ENCODE measurements at places on chromosomes 2 and 18. TPM values are rescaled to one million over a fixed set of nuclear protein-coding genes. Genes with fewer than 3 reads are reported as not detected.
A peak's percentile ranks its signal among the peaks of the same experiment; 100 is the strongest.

DNA sequence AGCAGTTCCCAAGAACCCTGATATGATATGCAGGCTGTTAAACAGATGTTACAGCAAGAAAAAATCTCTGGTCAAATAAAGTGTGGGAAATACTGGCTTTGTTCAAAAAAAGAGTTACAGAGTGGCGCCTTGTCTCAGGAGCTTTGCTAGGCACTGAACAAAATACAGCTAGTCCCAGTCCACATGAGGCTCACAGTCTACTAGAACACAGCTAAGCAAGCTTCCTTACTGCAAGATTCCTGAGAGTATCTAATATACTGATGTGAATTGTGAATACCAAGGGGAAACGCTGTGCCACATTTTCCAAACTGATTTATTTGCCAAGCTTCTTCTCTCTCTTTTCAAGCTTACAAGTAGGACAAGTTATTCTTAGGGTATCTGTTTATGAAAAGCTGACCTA, 188.8 kb upstream of the NABP1 start:
- no peak for DNase-seq

GRCh38 chr2:62114564-62114963, 81.4 kb upstream of the B3GNT2 start:
- no peak for DNase-seq

- no peak for DNase-seq
These were observed 67.1 kb upstream of the PXDN start for GRCh38 chr2:1811258-1811970.

- DNase-seq = peak; percentile 27
These were observed 140.5 kb downstream of the SRBD1 start for GRCh38 chr2:45470531-45470930.

- no peak for DNase-seq
These were observed 339.3 kb downstream of the HRH4 start for GRCh38 chr18:24799720-24800119.

DNA sequence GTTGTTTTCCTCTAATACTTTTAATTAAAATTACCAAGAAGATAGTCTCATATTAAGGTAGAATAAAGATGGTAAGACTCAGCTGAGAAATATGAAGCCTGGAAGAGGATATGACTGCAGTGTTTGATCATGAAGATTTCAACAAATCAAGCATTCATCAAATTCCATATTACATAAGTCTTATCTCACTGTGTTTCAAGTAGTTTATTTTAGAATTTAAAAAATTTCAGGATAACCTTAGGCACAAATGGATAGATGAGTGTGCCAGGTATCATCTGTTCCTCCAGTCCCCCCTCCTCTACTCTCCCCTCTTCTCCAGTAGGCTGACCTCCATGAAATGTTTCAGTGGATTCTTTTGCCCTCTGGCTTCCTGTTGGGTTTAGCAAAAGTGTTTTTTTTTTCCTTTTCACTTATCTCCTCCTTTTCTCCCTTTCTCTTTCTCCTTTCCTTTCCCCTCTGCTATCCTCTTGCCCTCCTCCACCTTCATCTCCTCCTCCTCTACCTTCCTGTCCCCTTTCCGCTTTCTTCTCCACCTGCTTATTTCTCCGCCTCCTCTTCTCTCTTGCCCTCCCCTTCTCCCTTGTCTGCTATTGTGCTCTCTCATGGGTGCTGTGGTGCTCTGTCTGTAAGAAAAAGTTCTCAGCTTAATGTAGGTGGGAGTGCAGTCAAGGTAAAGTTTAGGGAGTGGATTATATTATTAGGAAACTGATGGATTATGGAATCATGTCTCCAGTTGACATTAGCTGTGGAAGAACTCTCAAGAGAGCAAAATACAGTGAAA, 72.8 kb downstream of the ABI2 start:
- DNase-seq = peak; percentile 41

DNA sequence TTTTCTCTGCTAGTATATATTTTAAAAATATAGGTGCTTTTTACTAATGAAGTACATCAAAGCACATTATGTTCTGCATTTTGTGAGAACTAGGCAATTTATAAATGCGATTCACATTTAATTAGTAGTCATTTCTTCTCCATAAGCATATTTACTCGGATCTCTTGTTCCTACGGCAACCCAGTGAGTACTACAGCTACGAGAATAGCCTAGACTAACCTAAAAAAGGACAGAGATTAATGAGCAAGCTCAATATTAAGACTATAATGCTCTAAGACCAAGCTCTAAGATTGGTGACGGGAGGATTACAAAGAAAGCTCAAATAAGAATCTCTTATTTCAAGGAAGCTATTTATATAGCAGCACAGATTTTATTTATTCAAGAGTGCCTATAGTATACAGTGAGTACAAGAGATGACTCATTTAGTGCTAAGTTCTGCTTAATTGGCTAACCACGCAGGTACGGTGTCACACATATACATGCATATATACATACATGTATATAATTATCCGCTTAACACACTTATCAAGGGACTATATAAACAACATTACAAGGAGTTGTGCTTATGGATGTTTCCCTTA, 364.7 kb downstream of the GPD2 start:
- no peak for DNase-seq

GRCh38 chr2:157572725-157573124, 55.9 kb downstream of the ACVR1C start:
- DNase-seq = no peak

DNA sequence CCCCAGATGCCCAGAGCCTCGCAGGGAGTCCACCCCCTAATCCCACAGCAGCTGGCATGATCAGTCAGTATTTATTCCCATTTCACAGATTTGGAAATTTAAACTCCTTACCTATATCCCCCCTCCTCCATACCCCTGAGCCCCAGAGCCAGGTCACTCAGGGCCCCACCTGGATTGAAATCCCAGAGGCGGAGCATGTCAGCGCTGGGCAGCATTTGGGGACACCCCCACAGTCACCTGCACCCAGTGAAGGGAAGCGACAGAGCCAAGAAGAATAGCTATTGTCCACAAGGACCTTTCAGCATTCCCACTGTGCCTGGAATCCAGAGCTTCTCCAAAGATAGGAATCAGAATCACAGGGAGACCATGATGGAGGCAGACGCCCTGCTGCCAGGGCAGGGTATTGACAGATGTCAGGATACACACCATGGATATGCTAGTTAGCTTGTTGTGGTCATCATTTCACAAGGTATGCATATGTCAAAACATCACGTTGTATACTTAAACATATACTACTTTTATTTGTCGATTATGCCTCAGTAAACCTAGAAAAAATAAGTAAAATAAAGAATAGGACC, 968 bp upstream of the ASTL start:
- DNase-seq = no peak

- peak; percentile 95 for DNase-seq
These were observed 48.5 kb downstream of the SMAD7 start for GRCh38 chr18:48902023-48902855.

DNA sequence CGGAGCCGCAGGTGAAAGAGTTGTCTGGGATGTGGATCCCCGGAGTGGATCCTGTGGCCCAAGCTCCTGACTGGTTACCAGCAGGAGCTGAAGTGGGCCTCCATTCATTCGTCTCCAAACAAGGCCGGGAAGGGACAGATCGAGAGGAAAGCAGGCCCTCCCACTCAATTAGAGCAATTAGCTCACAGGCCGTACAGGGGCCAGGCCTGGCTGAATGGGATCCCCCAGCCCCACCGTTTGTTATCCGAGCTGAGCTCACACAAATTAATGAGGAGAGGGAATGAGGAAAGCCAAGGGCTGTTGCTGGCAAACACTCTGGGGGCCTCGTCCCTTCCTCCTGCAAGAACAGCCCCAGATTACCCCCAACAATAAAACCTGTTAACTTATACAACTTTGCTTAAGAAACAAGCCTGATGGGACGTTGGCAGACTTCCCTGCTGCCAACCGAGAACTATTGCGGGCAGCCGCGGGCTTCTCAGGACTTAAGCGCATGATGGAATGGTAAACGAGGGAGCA, 338.0 kb downstream of the BCL11A start:
- no peak for DNase-seq

DNA sequence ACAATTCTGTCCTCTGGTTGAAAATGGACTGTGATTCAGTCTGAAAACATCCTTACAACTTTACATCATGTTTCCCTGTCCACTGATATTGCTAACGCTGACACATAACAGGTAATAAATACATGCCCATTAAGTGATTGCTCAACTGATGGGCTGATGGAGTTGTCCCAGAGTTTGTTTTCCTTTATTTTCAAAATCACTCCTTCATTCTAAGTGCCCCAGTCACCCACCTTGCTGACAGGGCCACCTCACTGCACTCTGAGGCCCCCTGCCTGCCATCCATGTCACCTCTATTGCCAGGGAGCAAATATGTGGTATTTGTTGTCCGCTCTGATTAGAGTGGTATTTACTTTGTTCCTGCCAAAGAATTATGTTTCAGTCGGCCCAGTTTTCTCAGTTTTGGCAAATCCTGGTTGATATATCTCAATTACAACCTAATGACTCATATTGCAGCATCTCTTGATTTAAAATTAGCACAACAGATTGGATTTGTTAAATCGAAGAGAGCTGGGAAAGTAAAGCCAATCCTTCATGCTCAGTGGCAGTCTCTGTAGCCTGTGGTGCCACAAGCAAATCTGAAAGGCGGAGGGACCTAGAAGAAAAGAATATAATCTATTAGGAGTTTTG, 105.1 kb downstream of the RDH14 start:
- DNase-seq = peak; percentile 96

GRCh38 chr2:233263045-233263570, 11.6 kb downstream of the ATG16L1 start:
- DNase-seq = no peak

- DNase-seq = no peak
These were observed at the start of gene CYRIA for GRCh38 chr2:16665748-16666448. Gene CYRIA, minus strand, starts transcription at chr2:16665834. Its CDS starts 77,715 bp downstream, at chr2:16588119.

DNA sequence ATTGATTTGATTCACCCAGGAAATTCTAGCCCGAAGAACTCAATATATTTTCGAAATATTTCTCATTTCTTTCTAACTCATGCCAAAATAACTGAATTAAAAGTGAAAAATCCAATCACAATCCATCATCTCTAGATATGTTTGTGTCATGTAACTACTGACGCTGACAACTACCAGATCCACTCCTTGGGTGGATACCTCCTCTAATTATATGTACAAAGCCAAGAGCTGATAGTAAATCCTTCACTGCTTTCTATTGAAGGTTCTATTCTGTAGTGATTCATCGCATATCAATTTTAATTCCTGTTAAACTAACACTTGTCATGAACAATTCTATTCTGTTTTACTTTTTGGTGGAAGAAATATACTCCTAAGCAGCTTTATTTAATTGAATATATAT, 1056.6 kb upstream of the NXPH2 start:
- DNase-seq = no peak

GRCh38 chr2:288758-289361, 969 bp upstream of the ALKAL2 start:
- no peak for DNase-seq

- DNase-seq = no peak
These were observed 325.8 kb upstream of the REG3G start for GRCh38 chr2:78699696-78700095.

DNA sequence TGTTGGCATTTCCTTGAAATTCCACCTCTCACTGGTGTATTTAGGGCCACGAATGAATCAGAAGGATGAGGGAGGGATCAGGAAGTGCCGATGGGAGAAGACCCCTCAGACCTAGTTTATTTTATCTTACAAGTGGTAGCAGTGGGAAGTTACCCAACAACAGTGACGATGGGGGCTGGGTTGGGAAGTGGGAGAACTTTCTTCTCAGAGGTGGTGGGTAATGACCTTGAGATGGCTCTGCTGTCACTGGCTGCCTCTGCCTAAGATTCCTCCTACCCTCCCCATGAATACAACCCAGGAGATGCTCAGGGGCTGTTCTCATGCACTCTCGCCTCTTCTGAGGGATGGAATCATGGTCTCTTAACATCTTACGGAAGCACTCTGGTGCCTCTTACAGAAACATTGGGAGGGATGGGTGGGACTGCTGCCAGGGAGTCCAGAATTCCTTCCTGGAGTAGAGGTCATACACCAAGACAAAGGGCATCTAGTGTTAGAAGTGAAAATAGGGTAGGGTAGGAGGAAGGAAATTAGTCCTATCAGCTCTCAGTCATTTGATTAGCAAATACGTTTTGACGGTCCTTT, 58.5 kb upstream of the TXNDC2 start:
- no peak for DNase-seq

- peak; percentile 10 for DNase-seq
These were observed 104.0 kb downstream of the DNER start for GRCh38 chr2:229610333-229610732.

DNA sequence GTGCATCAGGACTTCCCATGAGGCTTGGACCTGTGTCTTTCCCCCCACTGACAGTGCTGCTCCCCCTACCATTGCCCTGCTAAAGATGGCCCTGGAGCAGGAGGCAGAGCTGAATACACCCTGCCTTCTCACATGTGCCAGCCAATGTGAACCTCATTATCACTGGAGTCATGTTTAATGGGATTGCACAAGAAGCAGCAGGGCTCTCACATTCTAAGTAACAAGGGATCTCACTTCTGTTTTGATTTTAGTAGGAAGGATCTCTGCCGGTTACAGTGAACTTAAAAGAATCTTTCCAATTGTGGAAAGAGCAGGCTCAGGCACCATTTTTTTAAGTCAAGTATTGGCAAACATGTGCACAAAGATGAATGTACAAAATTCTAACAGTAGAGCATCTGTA, 322.1 kb upstream of the MEX3C start:
- no peak for DNase-seq

- no peak for DNase-seq
These were observed 171.0 kb downstream of the ANAPC1 start for GRCh38 chr2:111712940-111713515.

DNA sequence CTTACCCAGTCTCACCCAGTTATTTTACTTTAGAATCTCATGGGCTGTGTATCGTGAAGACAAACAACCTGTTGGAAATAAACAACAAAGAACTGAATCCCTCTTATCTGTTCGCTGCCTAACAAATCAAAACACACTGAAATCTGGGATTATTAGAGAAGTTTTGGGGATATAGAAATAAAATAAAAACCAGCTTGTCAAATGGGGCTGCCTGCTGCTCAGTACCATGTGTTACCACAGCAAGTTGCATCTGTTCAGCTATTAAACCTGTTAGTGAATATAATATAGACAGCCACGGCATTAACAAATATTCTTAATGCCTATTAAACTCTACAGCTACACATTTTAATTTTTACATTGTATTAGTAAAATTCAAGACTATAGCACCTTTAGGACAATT, 810.8 kb downstream of the NRXN1 start:
- no peak for DNase-seq

- no peak for DNase-seq
These were observed 2.6 kb upstream of the RNF149 start for GRCh38 chr2:101310834-101311695.

GRCh38 chr2:157574165-157574564, 54.5 kb downstream of the ACVR1C start:
- no peak for DNase-seq

Gene HOXD11
- total RNA-seq = not detected

Gene SLC9A2
- under 0.01 TPM for total RNA-seq

Gene SPRED2
- 20.6 TPM for total RNA-seq

Gene PTPRN
- 1.8 TPM for total RNA-seq

Gene GNAL
- total RNA-seq = 0.16 TPM

Gene DNER
- not detected for total RNA-seq

Gene NR4A2
- 0.41 TPM for total RNA-seq

Gene LIMS4
- total RNA-seq = 4.7 TPM

Gene AP1S3
- 16.8 TPM for total RNA-seq

Gene PAIP2B
- total RNA-seq = 1.6 TPM

Gene FSHR
- total RNA-seq = not detected

Gene CREB1
- total RNA-seq = 52.4 TPM

Gene CYP26B1
- total RNA-seq = 2.5 TPM

Gene PIEZO2
- 1.6 TPM for total RNA-seq

Gene AQP12B
- total RNA-seq = not detected

Gene ABCG8
- total RNA-seq = not detected

Gene RAB17
- total RNA-seq = 0.54 TPM

Gene FNDC4
- 7.3 TPM for total RNA-seq

Gene SOWAHC
- 9.3 TPM for total RNA-seq

Gene PID1
- total RNA-seq = 13.0 TPM
